Dermis blood vessel endothelial cell (primary cell): ENCODE measurements at places on chromosomes 5 and 9.

DNA sequence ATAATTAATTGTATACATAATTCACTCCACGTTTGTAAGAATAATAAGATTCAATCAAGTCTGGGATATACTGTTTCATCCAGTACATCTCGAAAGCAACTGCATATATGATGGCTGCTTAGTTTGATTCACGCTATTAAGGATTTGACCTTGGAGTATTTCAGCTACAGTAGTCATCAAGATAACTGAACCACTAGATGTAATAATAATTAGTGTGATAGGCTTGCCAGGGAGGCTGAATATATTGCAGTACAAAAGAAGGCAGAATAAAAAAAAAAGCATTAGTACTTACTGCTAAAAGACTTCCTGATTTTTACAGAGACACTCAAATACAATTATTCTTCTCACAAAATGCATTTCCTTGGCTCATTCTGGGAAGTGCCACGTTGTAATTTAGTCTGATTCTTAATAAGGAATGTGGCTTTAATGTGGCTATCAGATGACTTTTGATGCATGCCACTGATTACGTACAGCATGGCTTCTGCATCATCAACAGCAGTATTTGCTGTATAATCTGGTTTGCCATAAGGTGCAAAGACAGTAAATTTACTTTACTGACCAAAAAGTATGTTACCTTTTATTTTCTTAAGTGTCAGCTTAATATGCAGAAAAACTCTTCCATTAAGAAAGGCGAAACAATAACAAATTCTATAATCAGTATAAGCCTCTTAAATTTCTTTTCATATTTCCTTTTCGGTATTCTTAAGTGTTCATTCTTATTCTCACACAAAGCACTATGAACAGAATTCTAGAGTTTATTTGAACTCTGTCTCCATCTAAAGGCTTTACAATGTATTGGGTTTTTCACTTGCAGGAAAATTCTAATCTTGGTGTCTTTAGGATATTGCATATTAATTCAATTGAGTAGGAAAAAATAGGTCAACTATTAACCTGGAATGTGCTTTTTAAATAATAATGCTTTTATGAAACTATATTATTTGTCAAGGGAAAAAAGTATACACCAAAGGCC, 166.4 kb downstream of the SLF1 start:
- DNase-seq, result no peak

GRCh38 chr9:100449420-100449819, 22.5 kb downstream of the MSANTD3 start:
- DNase-seq, result no peak

DNA sequence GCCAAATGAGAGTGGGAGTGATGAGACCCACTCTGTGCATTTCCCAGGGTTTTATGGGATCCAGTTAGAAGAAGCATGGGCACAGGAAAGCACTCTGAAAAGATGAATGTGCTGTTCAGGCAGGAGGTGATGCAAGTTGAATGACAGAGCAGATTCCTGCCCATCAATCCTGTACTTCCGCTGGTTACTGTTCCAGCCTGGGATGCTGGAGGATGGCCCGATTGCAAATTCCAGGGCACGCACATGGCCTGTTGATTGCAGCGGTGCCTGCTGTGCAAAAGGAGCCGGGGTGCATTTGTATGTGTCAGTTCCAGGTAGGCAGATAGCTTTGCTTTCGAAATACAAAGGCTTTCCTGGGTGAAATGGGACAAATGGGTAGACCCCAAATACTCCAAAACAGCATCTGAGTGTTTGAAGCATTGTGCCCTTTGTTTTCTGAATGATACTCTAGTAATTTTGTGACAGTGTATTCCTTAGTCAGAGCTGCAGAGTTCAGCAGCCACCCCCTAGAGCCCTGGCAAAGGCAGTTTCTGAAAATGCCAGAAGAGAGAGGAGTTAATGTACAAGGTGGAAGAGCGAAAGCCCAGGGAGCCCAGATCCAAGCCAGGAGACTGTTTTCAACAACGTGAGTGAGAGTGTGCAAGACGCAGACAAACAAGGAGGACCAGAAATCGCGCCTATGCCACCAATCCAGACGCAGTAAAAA, 454.2 kb upstream of the CLINT1 start:
- no peak for DNase-seq

- no peak for DNase-seq
Observed at GRCh38 chr9:35574578-35575122, 30.4 kb upstream of the TESK1 start.

GRCh38 chr9:34578241-34579103, 11.1 kb downstream of the CNTFR start:
- peak; percentile 48 for DNase-seq

- DNase-seq, result no peak
Observed at GRCh38 chr9:79465156-79465555, 106.6 kb upstream of the TLE4 start.

GRCh38 chr5:158874792-158875191, 224.9 kb downstream of the EBF1 start:
- no peak for DNase-seq

- peak; percentile 62 for DNase-seq
Observed at GRCh38 chr5:73135429-73136054, 15.2 kb downstream of the TMEM171 start.
